ENCODE measurements at places on chromosomes 3 and 15.

DNA sequence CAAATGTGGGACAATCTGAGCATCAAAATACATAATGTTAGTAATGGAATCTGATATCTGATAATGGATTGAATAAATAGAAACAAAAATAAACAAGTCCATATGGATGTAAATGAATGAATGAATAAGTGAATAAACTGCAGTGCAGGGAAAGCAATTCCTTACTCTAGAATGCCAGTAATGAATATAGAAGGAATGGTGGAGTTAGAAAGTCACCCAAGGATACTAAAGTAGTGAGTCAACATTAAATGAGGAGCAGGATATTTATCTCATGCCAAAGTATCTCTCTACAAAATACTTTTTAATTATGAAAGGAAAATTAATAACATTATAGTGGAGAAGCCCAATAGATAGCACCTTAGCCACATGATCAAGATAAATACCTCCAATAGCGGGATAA, 300.3 kb downstream of the FEZF2 start:
- H3K27me3 ChIP-seq = no peaks in the 10 kb centered on the region
- no peaks in the 10 kb centered on the region for H3K36me3 ChIP-seq
- no peak for DNase-seq
- H3K4me1 ChIP-seq = no peaks in the 10 kb centered on the region
- H3K4me3 ChIP-seq = no peak overlapping the region

DNA sequence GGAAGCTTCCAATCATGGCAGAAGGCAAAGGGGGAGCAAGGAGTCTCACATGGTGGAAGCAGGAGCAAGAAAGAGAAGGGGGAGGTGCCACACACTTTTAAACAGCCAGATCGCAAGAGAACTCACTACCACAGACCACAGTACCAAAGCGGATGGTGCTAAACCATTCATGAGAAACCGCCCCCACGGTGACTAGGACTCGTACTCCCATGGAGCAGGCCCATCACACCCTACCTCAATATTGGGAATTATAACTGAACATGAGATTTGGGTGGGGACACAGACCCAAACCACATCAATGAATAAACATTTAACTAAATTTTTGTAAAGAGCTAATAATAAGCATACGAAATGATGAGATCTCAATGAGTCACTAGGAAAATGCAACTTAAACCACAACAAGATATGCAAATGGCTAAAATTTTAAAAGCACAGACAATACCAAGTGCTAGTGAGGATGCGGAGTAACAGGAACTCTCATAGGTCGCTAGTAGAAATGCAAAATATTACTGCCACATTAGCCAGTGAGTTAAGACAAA, 10.0 kb downstream of the MRPS25 start:
- H3K4me3 ChIP-seq = no peak overlapping the region
- H3K27ac ChIP-seq = no peak overlapping the region
- no peaks in the 10 kb centered on the region for H3K36me3 ChIP-seq
- DNase-seq = no peak
- no peaks in the 10 kb centered on the region for H3K4me1 ChIP-seq
- H3K27me3 ChIP-seq = no peaks in the 10 kb centered on the region

GRCh38 chr15:59306520-59307164, 66.0 kb downstream of the MYO1E start:
- H3K27me3 ChIP-seq = no peaks in the 10 kb centered on the region
- H3K4me3 ChIP-seq = no peak overlapping the region
- H3K36me3 ChIP-seq = no peaks in the 10 kb centered on the region
- H3K4me1 ChIP-seq = no peaks in the 10 kb centered on the region

GRCh38 chr3:197454014-197454413, 101.8 kb downstream of the BDH1 start:
- no peaks in the 10 kb centered on the region for H3K27me3 ChIP-seq
- no peak overlapping the region for H3K27ac ChIP-seq
- no peak overlapping the region for H3K4me3 ChIP-seq

DNA sequence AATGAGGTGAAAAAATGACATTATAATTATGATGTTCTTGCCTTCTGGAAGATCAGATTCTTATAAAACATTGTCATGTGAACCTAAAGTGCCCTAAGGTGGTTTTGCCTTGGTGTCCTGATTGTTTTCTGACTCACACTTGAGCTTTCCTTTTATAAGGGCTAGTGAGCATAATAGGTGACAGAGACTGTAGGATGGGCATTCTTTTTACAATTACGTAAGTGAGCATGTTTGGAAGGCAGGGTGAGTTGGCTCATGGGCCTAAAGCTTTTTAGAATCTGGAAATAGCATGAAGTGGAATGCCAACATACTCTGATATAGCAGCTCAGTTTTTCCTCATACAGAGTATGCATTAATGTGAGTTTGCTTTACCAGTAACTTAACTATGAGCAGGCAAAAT, 41.2 kb downstream of the CRYBG3 start:
- H3K4me1 ChIP-seq = no peaks in the 10 kb centered on the region
- H3K36me3 ChIP-seq = no peaks in the 10 kb centered on the region
- H3K27me3 ChIP-seq = no peaks in the 10 kb centered on the region
- no peak overlapping the region for H3K4me3 ChIP-seq
- no peak for DNase-seq

- no peak overlapping the region for H3K27ac ChIP-seq
- no peak overlapping the region for H3K4me3 ChIP-seq
- H3K36me3 ChIP-seq = no peaks in the 10 kb centered on the region
- no peaks in the 10 kb centered on the region for H3K4me1 ChIP-seq
Measured at GRCh38 chr3:73504239-73504638, 120.5 kb downstream of the PDZRN3 start.

- DNase-seq = no peak
- H3K4me1 ChIP-seq = no peaks in the 10 kb centered on the region
- no peaks in the 10 kb centered on the region for H3K27me3 ChIP-seq
Measured at GRCh38 chr3:29745232-29745870, 464.5 kb downstream of the RBMS3 start.

- H3K36me3 ChIP-seq = no peaks in the 10 kb centered on the region
- peak overlapping the region; percentile 25 for H3K27ac ChIP-seq
- no peak overlapping the region for H3K4me3 ChIP-seq
- H3K4me1 ChIP-seq = no peaks in the 10 kb centered on the region
- no peaks in the 10 kb centered on the region for H3K27me3 ChIP-seq
Measured at GRCh38 chr3:129756871-129757270, 136.6 kb downstream of the TMCC1 start.

- H3K27me3 ChIP-seq = no peaks in the 10 kb centered on the region
- H3K4me1 ChIP-seq = no peaks in the 10 kb centered on the region
- peaks cover 29% of the 10 kb centered on the region for H3K36me3 ChIP-seq
- DNase-seq = no peak
- H3K4me3 ChIP-seq = no peak overlapping the region
- H3K27ac ChIP-seq = no peak overlapping the region
Measured at GRCh38 chr3:14156201-14156600, 22.2 kb downstream of the XPC start.

GRCh38 chr3:31246293-31247062, 286.2 kb upstream of the STT3B start:
- DNase-seq = no peak
- no peaks in the 10 kb centered on the region for H3K36me3 ChIP-seq

GRCh38 chr3:136247855-136248590, 2.1 kb upstream of the PCCB start:
- no peaks in the 10 kb centered on the region for H3K36me3 ChIP-seq
- H3K27me3 ChIP-seq = no peaks in the 10 kb centered on the region
- H3K4me3 ChIP-seq = no peak overlapping the region
- H3K27ac ChIP-seq = no peak overlapping the region
- H3K4me1 ChIP-seq = no peaks in the 10 kb centered on the region

Measured in breast epithelium (tissue), 4 donors.